ENCODE measurements at places on chromosomes 5 and 9.

DNA sequence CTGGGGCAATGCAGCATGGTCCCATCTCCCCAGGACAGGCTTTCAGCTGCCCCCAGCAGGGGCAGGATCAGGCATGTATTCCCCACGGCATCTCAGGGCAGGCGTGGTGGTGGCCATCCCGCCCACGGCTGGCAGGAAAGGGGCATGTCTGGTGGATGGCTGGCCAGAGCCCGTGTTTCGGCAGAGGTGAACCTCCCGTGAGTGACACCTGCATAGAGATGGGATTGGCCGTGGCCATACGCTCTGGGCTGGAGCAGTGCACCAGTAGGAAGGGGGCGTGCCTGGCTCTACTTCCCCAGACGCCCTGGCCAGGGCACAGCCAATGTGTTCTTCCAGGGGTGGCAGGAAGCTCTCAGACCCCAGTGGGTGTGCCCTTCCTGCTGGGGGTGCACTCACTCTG is 139.1 kb downstream of the ZNF354C start:
- no peak overlapping the region for H3K4me3 ChIP-seq
- H3K4me1 ChIP-seq: no peaks in the 10 kb centered on the region
- H3K36me3 ChIP-seq: no peaks in the 10 kb centered on the region

GRCh38 chr5:138983984-138984383 is 108.8 kb upstream of the LRRTM2 start:
- H3K4me1 ChIP-seq: peaks cover 21% of the 10 kb centered on the region
- no peak for DNase-seq
- H3K4me3 ChIP-seq: no peak overlapping the region
- peaks cover 2% of the 10 kb centered on the region for H3K36me3 ChIP-seq

DNA sequence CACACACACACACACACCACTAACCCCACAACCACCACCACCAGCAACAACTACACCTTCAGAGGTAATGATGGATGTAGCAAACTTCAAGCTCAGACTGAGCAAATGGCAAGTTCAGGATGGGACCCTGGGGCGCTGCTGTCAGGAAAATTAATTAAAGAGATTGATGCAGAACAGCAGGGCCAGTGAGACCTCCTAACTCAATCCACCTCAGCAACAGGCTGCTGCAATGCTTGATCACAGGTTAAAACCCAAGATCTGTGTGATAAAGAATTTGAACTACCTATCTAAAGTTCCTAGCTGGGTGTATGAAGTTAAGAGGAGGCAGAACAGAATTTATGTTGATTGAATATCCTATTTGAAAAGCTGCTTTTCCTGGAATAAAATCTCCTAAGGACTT is 140.3 kb upstream of the FER start:
- DNase-seq: no peak
- H3K27me3 ChIP-seq: peaks cover 4% of the 10 kb centered on the region
- no peaks in the 10 kb centered on the region for H3K36me3 ChIP-seq
- H3K4me1 ChIP-seq: peaks cover 4% of the 10 kb centered on the region

DNA sequence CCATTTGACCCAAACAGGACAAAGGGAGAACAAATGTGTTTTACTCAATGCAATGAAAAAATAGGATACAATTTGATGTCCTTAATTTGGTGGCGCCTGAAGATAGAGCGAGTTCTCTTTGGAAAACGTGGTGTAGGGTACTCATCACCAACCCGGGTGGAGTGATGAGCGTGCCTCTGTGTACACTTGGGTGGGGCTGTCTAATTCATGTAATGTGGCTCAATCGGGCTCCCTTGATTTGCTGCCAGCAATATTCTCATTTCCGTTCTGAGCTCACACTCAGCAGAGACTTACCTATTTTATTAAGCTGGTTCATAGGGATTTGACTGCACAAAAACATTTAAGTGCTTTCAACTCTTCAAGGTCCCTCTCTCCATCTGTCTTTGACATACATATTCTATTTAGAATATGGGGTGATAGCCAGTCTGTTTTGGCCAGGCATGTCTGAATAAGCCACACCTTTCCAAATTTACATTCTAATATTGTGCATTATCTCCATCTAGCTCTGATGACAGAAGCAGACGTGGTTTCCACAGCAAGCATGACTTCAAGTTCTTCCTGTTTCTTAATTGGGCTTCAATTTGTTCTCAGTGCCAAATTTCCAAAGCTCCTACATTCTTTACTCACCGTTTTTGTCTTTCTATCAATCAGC is 162.5 kb downstream of the IRX2 start:
- no peak overlapping the region for H3K27ac ChIP-seq
- H3K4me1 ChIP-seq: no peaks in the 10 kb centered on the region
- no peak for DNase-seq
- no peaks in the 10 kb centered on the region for H3K36me3 ChIP-seq

GRCh38 chr5:160787240-160787639 is 64.8 kb downstream of the ATP10B start:
- no peak overlapping the region for H3K4me3 ChIP-seq
- H3K36me3 ChIP-seq: no peaks in the 10 kb centered on the region
- H3K27ac ChIP-seq: no peak overlapping the region
- no peaks in the 10 kb centered on the region for H3K4me1 ChIP-seq

DNA sequence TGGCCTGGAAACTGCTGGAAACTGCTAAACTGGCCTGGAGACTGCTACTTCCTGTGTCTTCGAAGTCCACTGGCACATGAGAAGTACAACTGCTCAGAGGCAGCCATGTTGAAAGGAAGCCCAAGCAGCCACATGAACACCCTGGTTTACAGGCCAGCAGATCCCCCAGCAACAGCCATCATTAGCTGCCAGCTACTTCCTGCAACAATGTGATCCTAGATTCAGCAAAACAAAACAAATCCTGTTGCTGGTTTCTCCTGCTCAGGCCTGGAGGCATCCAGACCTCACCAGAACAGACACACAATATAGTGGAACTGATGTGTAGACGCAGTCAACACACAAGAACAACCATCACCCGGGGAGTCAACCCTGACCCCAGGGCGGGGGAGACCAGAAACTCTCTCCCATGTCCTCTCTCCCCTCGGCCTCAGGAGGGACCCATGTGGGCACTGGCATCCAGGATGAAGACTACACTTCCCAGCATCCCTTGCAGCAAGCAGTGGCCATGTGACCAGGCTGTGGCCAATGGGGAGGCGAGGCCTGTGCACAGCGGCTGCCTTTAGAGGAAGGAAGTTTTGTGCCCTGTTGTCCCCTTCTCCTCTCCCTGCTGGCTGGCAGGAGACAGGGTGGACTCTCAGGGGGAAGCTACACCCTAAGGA is 9.2 kb upstream of the LCN15 start:
- H3K27me3 ChIP-seq: peaks cover 14% of the 10 kb centered on the region
- no peak overlapping the region for H3K4me3 ChIP-seq
- H3K27ac ChIP-seq: no peak overlapping the region
- DNase-seq: no peak
